NCI-H524 (cell line): ENCODE measurements at places on chromosomes 16 and 17.
A peak's percentile ranks its signal among the peaks of the same experiment; 100 is the strongest.

GRCh38 chr16:3701531-3701930, 15.8 kb downstream of the TRAP1 start:
- DNase-seq = no peak

- no peak for DNase-seq
Measured at GRCh38 chr16:85917012-85917411, 18.1 kb downstream of the IRF8 start.

DNA sequence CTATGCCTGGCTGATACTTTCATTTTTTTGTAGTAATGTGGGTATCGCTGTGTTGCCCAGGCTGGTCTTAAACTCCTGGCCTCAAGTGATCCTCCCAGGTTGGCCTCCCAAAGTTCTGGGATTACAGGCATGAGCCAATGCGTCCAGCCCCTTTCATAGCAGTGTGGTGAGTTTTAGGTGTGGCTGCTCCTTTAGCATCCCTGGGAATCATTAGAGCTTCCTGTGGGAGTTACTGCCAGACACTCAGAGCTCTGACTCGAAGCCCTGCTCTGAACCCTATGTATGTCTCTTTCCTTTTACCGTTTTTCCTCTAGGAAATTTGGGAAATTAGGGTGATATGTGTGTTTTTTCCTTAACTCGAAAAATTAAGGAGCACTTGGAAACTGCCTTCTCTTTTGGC, 44.5 kb downstream of the NDE1 start:
- DNase-seq = no peak

GRCh38 chr17:18116078-18116477, 7.5 kb downstream of the MYO15A start:
- no peak for DNase-seq

DNA sequence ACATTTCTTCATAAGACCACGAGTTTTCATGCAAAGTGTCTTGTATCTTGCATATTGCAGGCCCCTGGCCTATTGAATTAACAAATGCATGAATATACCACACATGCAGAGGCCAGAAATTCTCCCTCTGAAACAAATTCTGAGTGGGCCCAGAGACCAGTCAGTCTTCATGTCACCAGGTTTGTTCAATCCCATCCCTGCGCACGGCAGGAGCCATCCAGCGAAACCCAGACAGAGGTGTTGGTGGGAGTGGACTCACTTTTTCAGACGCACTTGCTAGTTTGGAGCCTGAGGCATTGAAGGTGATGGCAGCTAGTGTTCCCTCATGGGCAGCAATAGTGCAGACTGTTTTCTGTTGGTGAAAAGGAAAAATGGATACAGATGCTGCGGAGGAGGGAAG, 21.9 kb downstream of the WIPI1 start:
- no peak for DNase-seq

DNA sequence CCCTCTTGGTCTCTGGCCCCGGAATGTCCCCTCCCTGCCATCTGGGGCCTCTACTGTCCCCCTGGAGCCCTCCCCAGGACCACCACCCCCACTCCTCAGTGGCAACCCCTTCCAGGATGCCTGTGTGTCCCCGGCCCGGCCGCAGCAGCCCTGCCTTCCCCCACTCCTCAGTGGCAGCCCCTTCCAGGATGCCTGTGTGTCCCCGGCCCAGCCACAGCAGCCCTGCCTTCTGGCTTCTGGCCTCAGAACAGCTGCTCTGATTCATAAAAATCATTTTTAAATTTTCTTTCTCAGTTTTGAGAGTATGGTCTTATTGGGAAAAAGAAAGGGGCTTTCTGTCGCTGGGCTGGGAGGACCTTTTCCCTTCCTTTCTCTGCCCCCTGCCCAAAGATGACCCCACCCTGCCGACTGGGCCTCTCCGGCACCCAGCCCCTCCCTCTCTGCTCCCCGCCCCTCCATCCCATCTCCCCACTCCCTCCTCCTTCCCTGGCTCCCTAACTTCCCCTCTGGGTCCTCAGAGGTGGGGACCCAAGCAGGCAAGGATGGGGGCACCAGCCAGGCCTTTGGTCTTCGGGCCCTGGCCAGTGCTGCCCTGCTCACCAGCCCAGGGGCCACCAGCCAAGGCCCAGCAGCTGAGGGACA, 40.5 kb downstream of the BAHCC1 start:
- no peak for DNase-seq

GRCh38 chr16:27379919-27380318, 22.1 kb upstream of the IL21R start:
- DNase-seq = no peak

GRCh38 chr16:86044881-86045590, 146.1 kb downstream of the IRF8 start:
- DNase-seq = no peak

- DNase-seq = peak; percentile 41
Measured at GRCh38 chr17:27569884-27570577, 61.0 kb upstream of the LGALS9 start.

DNA sequence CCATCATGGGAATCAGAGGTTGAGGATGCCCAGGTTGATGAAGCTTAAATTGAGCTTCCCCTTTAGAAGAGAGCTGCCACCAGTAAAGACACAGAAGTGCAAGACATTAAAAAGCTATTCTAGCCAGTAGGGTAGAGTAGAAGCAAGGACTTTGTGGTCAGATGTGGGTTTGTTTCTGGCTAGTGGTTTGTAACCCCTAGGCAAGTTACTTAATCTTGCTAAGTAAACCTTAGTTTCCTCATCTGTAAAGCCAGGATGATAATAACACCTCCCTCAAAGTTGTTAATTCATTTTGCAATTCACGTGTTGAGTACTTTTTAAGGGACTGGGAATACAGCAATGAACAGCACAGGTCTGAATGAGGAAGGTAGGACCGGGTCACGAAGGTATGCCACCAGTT, 3.6 kb downstream of the SNTB2 start:
- no peak for DNase-seq

GRCh38 chr16:5523829-5524228, 426.2 kb upstream of the EEF2KMT start:
- DNase-seq = no peak

DNA sequence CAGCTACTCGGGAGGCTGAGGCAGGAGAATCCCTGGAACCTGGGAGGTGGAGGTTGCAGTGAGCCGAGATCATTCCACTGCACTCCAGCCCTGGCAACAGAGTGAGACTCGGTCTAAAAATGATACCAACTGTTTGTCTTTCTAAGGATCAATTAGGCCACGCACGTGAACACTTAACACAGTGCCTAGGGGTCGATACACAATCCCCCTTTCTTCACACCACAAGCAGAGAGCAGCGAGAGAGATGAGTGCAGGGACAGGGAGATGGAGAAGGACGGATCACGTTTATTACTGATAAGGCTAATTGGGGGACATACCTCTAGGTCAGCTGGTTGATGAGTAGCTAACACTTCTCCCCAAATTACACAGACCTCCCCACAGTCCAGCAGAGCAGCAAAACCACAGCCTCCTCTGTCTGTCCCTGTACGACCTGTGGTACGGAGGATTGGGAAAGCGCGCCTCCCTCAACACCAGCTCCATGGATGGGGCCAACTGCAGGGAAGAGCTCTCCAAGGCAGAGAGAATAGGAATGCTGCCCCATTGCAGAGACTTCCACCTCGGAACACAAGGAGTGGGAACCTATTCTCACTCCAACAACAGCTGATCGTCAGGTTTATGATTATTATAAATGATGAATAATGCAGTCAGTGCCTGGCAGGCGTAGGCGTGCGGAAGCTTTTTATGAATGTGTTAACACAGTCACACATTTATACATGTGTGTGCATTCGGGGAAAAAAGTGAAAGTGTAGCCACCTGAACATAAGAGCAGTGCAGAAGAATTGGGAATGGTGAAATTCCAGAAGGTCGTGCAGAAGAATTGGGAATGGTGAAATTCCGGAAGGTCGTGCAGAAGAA, 155.1 kb downstream of the C16orf95 start:
- DNase-seq = no peak

- peak; percentile 42 for DNase-seq
Measured at GRCh38 chr16:24036614-24037013, 200.8 kb downstream of the PRKCB start.

- DNase-seq = peak; percentile 89
Measured at GRCh38 chr17:72111336-72111923, 9.4 kb upstream of the SOX9 start.

DNA sequence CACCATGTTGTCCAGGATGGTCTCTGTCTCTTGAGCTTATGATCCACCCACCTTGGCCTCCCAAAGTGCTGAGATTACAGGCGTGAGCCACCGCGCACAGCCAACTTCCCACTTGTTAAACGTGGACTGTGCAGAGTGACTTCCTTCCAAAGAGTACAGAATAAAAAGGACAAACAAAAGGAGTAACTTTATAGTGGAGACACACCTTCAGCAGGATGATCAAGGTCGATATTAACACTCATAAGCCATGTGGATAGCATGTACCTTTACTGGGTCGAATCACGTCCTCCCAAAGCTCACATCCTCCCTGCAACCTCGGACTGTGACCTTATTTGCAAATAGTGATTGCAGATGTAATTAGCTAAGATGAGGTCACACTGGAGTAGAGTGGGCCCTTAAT, 10.1 kb upstream of the ZFP1 start:
- DNase-seq = no peak

- no peak for DNase-seq
Measured at GRCh38 chr17:1880851-1881630, 51.2 kb downstream of the RPA1 start.

- no peak for DNase-seq
Measured at GRCh38 chr17:4247971-4248388, 15.8 kb downstream of the ANKFY1 start.

GRCh38 chr17:61551255-61551742, 39.7 kb downstream of the NACA2 start:
- DNase-seq = no peak

DNA sequence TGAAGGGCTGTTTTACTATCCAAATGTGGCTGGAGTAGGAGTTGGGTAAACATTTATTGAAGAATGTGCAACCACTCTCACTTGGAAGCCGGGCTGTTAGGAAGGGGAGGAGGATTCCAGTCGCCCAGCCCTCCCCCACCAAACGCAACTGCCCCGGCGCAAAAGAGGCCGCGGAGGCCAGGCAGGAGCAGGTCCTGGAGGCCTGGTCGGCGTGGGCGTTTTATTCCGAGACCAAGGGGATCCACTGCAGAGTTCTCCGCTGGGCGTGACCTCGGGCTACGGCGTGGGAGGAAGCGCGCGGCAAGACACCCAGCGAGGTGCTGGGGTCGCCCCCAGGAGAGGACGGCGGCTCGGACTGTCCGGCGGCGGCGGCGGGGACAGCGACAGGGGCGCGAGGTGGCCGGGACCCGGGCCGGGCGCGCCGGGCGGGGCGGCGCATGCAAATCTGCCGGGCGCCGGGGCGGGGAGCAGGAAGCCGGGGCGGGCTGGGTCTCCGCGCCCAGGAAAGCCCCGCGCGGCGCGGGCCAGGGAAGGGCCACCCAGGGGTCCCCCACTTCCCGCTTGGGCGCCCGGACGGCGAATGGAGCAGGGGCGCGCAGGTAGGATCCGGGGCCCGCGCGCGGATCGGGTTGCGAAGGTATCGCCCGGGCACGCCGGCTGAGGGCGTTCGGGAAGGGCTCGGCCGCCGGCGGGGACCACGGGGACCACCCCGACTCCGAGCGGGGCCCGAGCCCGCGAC, at the start of gene IL4R:
IL4R (plus strand) TSS at position 553 of the 739 bp plus-strand sequence. CDS start 26,230 bp downstream, outside the sequence.
- no peak for DNase-seq

GRCh38 chr17:49505854-49506253, 10.8 kb downstream of the NGFR start:
- DNase-seq = no peak

- no peak for DNase-seq
Measured at GRCh38 chr16:67764158-67764667, 42.1 kb downstream of the RANBP10 start.

- DNase-seq = no peak
Measured at GRCh38 chr16:3587547-3588110, 10.4 kb upstream of the NLRC3 start.

GRCh38 chr17:35584061-35584460, 3.1 kb upstream of the AP2B1 start:
- no peak for DNase-seq

DNA sequence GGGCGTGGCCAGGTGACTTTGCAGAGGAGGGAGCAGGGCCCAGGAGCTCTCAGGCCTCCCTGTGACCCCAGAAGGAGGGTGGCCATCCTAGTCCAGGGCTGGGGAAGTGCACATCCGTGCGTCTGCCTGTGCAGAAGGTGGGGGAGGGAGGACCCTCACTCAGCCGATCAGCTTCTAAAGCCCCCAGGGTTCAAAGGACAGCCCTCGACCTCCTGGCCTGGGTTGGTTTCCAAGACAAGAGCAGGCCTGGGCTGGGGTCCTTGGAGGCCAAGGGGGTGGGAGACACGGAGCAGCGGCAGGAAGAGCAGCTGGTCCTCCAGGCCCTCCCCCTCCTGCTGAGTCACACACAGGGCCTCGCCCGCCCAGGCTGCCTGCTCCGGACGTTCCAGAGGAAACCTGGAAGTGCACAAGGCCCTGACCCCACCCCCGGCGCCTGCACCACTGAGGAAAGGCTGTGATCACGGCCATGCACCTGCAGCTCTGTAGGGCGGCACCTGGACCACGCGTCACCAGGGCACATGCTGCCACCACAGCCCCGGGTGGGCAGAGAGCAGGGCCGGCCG, 67.1 kb upstream of the ZNF469 start:
- DNase-seq = no peak

DNA sequence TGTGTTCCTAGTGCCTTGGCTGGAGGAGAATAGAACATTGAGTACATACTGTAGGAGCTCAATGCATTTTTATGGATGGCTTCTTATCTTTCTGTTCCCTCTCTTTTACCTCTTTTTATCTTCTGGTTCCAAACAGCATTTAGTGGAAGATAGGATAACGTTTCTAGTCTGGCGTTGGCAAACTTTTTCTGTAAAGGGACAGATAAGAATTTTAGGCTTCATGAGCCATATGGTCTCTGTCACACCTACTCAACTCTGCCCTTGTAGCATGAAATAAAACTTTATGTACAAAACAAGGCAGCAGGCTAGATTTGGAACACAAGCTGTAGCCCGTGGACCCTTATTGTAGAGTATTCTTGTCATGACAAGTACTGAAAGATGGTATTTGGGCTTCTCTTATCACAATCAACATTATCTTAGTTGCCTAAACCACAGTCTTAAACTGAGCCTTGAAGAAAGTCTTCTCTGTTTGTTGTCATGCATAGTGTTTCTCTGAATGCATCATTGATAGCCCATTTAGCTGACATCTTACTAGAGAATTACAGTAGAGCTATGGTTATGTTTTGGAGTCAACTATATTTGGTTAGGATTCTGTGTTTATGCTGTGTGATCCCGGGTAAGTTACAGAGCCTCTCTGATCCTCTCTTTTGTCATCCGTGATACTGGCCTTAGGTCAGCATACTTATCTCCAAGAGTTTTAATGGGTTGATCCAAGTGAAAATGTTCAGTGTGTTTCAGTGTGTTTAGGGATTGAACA, 80.2 kb downstream of the HS3ST4 start:
- DNase-seq = no peak

GRCh38 chr17:66451188-66452149, 149.1 kb downstream of the PRKCA start:
- no peak for DNase-seq

- DNase-seq = no peak
Measured at GRCh38 chr16:969508-970385, 1.0 kb downstream of the LMF1 start.

GRCh38 chr17:6241996-6242395, 171.8 kb downstream of the WSCD1 start:
- peak; percentile 26 for DNase-seq
